ENCODE measurements at places on chromosomes 12 and 14.

- DNase-seq = no peak
Measured at GRCh38 chr12:113475451-113476175, 3.9 kb upstream of the LHX5 start.

- DNase-seq = no peak
Measured at GRCh38 chr14:105541218-105541875, 15.0 kb downstream of the TMEM121 start.

GRCh38 chr12:44465139-44465538 is 411.0 kb downstream of the NELL2 start:
- no peak for DNase-seq

GRCh38 chr12:8108808-8109398 is 14.5 kb upstream of the CLEC4A start:
- peak; percentile 89 for DNase-seq

- no peak for DNase-seq
Measured at GRCh38 chr12:92193846-92194245, 48.2 kb upstream of the BTG1 start.

DNA sequence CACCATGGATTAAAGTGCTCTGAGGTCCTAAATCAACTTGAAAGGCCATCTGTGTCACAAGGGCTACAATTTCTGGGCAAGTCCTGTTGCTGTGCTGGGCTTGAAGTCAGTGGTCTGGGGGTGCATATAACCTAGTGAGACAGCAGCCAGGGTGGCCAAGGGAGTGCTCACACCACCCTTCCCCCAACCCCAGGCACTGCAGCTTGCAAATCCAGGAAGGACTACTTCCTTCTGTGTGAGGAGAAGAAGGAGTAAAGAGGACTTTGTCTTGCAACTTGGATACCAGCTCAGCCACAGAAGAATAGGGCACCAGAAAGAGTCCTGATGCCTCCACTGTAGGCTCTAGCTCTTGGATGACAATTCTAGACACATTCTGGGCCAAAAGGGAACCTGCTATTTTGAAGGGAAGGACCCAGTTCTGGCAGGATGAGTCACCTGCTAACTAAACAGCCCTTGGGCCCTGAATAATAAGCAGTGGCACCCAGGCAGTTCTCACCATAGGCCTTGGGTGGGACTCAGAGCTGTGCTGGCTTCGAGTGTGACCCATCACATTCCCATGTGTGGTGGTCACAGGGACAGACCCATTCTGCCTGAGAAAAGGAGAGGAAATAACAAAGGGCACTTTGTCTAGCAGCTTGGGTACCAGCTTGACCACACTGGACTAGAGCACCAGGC is 32.6 kb upstream of the DHRS7 start:
- DNase-seq = no peak

- no peak for DNase-seq
Measured at GRCh38 chr14:55976655-55977054, 141.6 kb upstream of the PELI2 start.

DNA sequence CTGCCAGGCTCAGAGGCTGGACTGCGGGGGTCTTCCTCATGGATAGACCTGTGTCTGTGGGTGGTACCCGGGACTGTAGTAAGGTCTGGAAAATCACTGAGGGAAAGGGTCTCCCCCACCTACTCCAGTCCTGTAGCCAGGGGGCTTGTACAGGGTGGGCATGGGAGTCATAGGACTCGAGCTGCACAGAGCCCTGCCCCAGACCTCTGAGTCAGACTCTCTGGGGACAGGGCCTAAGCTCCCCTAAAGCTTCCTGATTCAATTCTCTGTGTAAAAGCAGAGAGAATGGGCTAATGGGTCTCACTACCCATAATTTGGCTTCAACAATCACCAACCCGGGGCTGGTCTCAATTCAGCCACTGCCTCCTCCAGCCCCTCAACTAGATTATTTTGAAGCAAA is 27.0 kb downstream of the LRTM2 start:
- DNase-seq = no peak

GRCh38 chr12:13218641-13219040 is 22.1 kb downstream of the EMP1 start:
- DNase-seq = no peak
